ENCODE measurements at places on chromosomes 6 and 20.

- no peak for DNase-seq
Observed at GRCh38 chr6:41635365-41635764, 2.9 kb upstream of the MDFI start.

DNA sequence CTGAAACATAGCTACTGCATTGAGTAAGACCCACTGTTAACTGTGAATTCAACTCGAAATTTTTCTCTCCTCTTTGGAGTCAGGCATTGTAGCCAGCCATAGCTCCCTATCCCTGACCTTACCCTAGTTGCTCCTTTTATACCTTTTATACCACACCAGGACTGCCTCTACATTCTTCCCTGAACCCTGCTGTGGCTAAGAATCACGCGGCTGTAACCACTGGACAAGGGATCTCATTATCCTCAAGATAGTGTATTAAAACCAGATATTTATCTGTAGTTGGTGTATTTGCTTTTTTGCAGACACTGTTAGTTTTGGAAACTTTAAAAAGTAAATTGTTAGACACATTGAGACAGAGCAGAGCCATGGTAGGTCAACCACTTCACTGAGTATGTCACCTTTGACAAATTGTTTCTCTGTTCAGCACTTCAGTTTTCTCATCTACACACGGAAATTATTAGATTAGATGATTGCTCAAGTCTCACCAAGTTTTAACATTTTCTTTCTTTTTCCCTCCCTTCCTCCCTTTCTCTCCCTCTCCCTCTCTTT, 171.9 kb upstream of the PRND start:
- no peak for DNase-seq

- no peak for DNase-seq
Observed at GRCh38 chr6:112821476-112821875, 474.3 kb downstream of the RFPL4B start.

DNA sequence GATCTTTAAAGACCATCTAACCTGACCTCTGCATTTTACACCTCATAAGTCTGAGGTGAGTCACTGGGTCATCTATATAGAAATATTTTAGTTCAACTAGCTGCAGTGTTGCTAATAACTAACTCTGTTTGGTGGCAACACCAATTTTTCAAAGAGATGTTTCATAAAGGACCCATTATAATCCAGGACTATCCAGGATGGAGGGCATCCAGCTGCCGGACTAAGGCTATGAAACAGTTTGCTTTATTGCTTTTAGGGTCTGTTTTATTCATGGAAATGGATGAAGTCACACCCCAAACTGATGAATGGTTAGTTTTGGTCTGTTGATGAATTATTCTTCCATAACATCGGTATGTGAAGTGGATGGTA, 204.2 kb upstream of the GMDS start:
- DNase-seq = no peak

DNA sequence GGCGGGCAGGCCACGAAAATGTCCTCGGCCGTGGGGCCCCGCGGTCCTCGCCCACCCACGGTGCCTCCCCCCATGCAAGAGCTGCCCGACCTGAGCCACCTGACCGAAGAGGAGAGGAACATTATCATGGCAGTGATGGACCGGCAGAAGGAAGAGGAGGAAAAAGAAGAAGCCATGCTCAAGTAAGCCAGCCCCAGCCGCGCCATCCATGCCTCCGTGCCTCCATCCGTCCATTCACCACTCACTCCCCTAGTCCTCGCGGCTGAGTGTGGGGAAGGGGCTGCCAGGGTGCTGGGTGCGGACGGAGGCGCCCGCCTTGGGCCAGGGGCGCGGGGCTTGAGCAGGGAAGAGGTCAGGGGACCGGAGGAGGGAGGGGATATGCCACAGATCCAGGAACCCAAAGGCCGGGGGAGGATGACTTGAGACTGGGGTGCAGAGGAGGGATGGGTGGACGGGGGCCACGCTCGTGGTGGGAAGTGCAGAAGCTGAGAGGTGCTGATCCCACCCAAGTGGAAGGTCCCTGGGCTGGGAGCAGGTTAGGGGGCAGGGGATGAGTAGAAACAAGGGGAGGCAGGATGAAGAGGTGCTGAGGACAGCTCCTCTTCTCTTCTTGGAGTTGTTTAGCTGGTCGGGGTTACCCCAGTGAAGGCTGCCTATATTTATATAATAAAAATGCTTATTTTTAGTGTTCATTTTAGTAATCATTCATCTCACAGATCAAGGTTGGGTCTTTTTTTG, 825 bp downstream of the RIMS1 start:
- no peak for DNase-seq

DNA sequence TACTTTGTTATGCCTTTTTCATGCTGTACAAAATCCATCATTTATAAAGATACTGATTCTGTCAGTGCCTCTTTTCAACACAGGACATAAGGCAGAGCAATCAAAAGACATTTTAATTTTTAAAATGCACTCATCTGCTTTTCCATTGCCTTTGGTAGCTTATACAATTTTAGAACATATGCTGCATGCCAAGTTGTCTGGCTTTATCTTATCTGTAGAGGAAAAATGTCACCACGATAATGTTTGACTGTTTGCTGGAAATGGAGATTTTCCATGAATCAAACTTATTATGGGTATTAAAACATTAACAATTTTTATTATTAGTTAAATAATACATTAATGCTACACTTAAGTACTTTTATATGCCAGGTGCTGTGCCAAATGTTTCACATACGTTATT, 50.5 kb downstream of the NKAIN2 start:
- DNase-seq = no peak

All from Kasumi-1 (cell line).